ENCODE measurements at places on chromosomes 7 and 10. TPM values are rescaled to one million over a fixed set of nuclear protein-coding genes. Genes with fewer than 3 reads are reported as not detected.
A peak's percentile ranks its signal among the peaks of the same experiment; 100 is the strongest.

- DNase-seq = no peak
Observed at GRCh38 chr7:110010359-110010758, 1080.6 kb upstream of the LRRN3 start.

- DNase-seq = peak; percentile 6
Observed at GRCh38 chr7:88835147-88835728, 39.7 kb upstream of the TEX47 start.

DNA sequence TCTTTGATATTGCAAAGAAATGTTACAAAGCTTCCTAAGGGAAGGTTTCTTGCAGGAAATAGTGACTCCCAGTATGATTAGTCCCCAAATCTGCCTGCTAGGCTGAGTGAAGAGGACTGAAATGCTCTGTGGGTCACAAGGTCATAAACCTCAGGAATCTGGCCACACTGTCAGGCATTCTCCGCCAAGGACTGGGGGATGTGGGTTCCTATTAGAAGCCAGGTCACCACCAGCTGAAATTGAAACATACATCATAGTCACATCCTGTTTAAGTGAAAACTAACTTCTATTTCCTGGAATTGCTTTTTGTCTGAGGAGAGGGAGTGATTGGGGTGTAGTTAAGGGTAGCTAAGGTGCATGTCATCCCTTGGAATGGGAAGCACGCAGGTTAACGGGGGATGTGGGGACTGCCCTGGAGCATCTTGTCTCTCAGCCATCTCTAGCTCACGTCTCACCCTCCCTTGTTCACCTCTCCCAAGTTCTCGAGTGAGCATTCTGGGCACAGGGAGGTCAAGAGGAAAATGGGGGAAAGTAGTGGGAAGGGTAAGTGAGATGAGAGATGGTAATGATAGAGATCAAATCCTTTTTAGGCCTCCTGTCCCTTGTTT, 12.0 kb upstream of the GSAP start:
- DNase-seq = no peak

The NPY4R gene
- polyA plus RNA-seq = not detected

The ITIH5 gene
- polyA plus RNA-seq = 29.1 TPM
